ENCODE measurements at places on chromosomes 6 and 20.
A peak's percentile ranks its signal among the peaks of the same experiment; 100 is the strongest.

DNA sequence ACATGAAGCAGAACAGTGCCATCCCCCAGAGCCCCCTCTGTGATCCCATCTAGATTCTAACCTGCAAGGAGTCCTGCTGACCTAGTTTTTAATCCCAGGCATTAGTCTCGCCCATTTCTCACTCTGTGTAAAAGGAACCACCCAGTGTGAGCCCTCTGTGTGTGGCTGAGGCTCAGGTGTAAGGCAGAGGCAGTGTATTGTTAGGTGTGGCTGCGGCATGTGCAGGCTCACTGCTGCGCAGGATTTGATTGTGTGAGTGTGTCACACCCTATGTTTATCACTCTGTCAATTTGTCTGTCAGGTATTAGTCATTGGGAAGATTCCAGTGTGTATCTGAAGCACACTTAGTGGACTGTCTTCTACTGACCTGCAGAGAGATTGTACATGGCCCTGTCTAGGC is 13.7 kb upstream of the CST8 start:
- DNase-seq = no peak

- DNase-seq = no peak
Measured at GRCh38 chr6:55643861-55644260, 64.9 kb upstream of the HMGCLL1 start.

DNA sequence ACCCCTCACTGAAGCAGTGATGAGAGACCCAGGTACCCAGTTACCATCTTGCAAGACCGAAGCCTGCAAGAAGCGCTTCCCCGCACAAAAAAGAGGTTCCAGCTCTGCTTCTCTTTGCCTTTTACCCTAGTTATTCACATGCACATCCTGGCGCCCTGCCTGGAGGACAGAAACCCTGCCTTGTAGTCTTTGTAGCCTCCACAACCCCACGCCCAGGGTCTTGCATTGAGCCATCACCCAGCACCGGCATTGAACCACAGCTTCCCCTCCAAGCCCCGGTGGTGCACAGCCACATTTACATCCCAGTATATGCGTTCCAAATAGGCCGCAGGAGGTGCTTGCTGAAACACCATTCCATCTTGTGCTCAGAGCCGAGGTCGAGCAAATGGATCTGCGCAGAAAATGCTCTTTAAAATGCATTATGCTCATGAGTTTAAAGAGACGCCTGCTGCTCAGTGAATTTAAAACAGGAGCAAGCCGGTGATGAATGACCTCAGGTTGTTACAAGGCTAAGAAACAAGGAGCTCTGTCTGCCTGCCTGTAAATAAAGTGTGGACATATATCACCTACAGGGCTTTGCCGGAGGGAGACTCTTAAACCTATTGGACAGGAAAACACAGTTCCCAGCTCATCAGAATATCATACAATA is 61.7 kb downstream of the GNAS-AS1 start:
- DNase-seq = no peak

- DNase-seq = no peak
Measured at GRCh38 chr20:61975407-61976129, 90.1 kb downstream of the TAF4 start.

GRCh38 chr20:20491784-20492264 is 123.9 kb downstream of the INSM1 start:
- no peak for DNase-seq

- no peak for DNase-seq
Measured at GRCh38 chr6:47298475-47298874, 11.2 kb downstream of the TNFRSF21 start.

- no peak for DNase-seq
Measured at GRCh38 chr6:95578106-95578410, 723 bp downstream of the MANEA start.

DNA sequence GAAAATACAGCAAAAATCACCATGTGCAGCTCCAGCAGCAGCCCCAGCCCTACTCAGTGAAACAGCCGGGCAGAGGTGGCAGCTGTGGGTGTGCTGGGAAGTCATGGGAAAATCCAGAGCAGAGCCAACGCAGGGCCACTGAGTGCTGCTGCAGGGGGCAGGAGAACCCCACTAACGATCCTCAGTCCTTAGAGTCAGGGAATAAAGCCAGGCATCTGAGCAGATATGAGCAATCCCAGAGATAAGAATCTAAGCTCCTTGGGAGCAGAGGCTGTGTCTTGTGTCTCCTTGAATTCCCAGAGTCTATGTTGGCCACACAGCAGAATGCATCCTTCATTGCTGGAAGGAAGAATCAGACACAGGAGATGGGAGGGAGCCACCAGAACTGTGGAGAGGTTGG is 493.1 kb upstream of the MAP3K7 start:
- no peak for DNase-seq

GRCh38 chr20:1331101-1331500 is 2.2 kb upstream of the SDCBP2 start:
- DNase-seq = no peak

DNA sequence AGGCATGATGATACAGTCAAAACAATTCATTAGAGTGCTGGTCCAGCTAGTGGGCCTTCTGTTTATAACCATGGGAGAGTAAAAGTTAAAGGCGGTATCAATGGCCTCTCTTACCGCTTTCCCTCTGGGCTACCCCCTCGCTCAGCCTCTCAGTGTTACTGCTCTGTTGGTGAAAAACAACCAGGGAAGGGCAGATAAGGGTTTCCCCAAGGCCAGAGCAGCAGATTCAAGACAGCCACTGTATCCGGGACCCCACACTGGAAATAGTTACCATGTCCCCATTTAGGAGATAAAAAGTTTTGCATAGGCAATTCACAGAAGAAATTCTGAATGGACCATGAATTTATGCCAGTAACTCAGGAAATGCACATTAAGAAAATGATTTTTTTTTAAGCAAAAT is 13.4 kb downstream of the SCGN start:
- DNase-seq = no peak

- DNase-seq = no peak
Measured at GRCh38 chr20:54793291-54793992, 318.0 kb downstream of the DOK5 start.

DNA sequence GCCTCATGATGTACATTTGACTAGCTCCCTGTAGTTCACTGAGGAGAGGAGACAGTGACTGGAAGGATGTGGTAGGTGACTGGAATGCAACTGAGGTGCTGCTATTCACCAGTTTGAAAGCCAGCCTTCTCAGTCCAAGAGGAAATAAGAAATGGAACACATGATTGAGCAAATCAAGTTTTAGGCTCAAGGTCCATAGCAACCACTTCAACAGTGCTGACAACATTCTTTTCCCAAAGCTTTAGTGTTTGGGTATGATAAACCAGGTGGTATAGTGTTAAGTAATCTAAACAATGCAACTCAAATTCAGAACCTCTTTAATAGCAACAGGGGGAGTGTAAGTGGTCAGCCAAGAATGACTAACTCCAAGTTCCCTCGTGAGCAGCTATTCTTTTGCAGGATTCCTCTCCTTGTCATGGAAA is 9.2 kb downstream of the ZHX3 start:
- DNase-seq = no peak

GRCh38 chr20:13174402-13174801 is 46.7 kb upstream of the ISM1 start:
- no peak for DNase-seq

DNA sequence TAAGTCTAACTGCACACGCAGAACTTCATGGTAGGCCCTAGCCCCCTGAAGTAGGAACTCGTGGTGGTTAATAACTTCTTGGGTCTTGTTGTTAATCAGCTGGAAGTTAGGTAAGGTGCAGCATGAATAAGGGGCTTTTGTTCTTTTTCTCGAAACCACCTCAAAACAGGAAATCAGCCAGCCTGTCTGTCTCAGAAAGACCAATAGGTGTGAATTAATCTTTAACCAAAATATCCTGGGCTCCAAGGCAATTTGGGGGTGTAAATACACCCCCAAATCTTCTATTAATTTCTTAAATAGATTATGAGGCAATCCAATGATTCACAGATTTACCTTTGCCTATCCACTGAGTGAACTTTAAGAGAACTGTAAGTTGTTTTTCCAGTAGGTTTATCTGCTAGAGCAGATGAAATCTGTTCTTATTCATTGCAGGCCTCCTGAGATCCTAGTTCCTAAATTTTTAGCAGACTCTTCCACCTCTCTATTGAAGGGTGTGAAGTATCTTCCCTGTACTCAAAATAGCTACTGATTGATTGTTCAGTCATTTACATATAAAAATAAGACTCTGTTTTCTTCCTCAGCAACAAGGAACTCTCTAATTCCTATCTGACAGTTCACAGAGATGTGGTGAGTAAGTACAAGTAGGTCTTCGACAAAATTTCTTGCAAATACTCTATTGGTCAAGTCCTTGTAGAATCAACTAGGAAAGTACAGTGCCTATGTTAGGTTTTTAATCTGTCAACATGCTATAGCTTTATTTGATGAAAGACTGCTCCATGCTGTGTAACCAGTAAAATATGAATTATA is 427.1 kb upstream of the NOX3 start:
- DNase-seq = no peak

DNA sequence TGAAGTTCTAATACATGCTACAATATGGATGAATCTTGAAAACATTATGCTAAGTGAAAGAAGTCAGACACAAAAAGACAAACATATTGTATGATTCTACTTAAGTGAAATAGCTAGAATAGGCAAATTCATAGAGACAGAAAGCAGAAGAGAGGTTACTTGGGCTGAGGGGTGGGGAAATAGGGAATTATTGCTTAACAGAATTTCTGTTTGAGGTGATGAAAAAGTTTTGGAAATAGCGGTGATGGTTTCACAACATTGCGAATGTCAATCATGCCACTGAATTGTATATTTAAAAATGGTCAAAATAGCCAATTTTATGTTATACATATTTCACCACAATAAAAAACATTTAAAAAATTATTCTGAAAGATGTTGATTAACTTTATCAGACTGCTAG is 6.1 kb downstream of the SLC26A8 start:
- no peak for DNase-seq

DNA sequence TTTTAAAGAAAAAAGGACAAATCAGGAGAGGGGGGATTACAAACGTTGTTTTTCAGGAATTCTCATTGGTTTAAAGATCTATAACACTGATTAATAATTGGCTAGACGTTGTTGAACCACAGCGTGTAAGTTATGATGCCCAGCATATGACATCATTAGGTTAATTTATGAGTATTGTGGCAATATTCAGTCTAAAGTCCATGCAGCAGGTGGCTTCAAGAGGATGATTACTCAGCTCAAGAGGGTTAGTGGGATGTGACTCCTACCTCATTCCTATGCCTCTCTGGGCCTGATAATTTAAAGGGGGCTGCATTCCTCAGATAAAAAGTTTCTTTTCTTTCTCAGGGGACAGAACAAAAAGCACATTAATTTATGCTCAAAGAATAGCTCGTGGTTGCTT is 1309.0 kb downstream of the EPHA7 start:
- no peak for DNase-seq

GRCh38 chr6:10576226-10576625 is 55.1 kb downstream of the GCNT2 start:
- no peak for DNase-seq

GRCh38 chr20:45788351-45788750 is 3.3 kb downstream of the WFDC3 start:
- no peak for DNase-seq

GRCh38 chr6:166724576-166724975 is 97.5 kb upstream of the RPS6KA2 start:
- DNase-seq = no peak

DNA sequence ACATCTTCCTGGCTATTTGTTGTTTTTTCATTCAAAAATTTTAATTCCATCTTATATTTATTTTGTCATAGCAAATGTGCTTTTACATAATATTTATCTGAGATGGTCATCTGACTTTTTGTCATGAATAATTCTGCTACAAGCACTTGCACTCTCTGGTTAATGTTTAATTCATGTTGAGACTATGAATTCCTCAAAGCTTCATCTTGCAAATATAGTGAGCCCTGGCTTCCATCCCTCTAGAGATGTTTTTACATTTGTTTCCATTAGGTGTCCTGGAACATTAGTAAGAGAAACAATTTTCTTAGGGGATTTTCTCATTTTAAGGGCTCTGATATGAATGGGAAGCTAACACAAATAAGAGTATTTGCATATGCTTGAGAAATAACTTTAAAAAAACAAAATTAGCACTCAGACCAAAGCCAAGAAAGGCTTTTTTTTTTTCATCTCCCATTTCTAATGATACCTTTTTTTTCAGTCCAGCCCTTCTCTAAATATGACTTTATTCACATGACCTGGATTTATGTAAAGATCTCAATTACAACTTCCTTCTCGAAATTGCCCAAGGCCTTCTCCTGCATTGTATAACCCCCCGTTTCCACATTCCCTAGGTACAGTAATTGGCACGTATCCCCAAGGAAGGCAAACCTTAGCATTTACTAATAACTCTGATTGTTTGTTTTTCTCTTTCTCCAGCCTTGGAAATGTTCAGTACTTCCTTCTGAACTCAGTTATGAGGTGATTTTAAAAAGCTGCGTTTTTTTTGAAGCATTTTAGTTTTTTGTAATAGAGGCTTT is 797.0 kb upstream of the GJE1 start:
- DNase-seq = no peak

GRCh38 chr6:57267586-57268293 is 45.6 kb upstream of the RAB23 start:
- peak; percentile 64 for DNase-seq

- DNase-seq = no peak
Measured at GRCh38 chr6:42751055-42751454, 5.2 kb upstream of the TBCC start.

DNA sequence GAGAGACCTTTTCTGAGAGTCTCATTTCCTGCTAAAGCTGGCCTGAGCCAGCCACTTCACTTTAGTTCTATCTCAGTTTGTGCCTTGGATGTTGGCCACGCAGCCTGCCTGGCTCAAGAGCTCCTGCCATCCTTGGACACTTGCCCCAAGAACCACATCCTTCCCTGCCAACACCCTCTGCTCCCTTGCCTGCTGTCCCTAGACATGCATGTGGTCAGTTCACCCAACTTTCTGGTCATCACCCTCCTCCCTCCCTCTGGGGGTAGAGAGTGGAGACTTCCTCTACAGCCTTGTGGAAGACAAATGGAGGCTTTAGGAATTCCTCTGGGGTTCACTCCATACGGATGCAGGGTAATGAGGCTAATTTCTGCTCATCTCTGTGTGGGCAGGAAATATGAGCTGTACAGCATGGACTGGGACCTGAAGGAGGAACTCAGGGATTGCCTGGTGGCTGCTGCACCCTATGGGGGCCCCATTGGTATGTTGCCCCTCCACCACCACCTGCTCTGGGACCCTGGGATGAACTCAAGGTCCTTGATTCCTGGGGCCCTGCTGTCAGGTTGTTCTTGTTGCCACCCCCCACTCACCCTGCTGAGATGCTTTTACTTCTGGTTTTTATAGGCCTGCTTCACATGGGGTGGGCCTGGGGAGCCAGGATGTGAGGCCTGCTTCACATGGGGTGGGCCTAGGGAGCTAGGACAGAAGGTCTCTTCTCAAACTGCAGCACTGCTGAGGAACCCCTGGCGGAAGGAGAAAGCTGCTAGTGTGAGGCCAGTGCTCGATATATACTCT is 13.8 kb upstream of the PTPRA start:
- no peak for DNase-seq

DNA sequence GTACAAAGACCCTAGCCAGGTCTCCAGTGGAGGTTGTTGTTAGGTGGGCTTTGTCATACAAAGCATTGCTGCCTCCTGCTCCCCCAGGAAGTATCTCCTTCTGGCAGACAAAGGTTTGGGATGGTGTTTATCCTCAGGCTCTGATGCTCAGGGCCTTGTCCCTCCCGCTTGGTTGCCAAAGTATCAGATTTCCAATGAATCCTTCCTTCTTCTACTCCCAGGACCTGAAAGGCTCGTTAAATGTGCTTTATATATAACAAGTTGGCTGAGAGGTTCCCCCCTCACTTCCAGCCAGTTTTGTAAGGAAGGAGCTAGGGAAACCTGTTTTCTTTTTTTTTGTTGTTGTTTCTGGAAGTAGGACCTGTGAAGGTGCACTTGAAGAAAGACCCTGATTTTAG is 14.4 kb downstream of the PTK7 start:
- no peak for DNase-seq

All from H54 (cell line).